ENCODE measurements at places on chromosomes 2 and 18.

- DNase-seq: no peak
Observed at GRCh38 chr18:54278615-54279014, 9.3 kb downstream of the POLI start.

DNA sequence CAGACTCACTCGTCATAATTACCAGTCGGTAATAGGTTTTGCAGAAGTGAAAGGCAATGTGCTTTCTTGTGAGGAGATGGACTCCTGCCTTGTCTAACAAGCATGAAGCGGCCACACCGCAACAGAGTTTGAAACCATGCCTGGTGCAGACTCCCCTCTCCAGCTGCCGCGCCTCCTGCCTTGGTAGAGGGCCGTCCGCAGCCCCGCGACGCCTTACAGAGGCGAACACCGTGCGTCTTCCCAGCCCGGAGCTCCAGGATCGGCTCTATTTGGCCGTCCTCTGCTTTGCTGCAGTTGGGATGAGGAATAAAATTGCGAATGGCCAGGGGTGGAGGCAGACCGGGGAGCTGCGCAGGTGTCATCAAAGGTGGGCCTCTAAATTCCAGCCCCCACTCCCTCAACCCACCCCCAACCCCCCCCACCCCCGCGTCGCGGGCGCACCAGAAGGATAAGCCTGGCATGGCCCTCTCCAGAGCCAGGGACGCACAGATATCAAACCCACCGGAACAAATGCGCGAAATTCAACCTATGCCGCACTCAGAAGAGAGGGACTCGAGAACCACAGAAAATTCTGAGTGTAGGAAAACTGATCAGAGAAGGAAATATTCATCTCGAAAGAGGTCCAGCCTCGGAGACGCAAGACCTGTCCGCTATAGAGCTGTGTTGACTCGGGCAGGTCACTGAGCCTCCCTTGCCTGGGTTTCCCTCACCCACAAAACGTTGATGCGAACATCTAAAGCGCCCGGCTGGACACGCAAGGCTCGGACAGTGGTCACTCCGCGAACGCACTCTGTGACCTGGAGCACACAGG is 1.1 kb downstream of the TRABD2A start:
- no peak for DNase-seq

DNA sequence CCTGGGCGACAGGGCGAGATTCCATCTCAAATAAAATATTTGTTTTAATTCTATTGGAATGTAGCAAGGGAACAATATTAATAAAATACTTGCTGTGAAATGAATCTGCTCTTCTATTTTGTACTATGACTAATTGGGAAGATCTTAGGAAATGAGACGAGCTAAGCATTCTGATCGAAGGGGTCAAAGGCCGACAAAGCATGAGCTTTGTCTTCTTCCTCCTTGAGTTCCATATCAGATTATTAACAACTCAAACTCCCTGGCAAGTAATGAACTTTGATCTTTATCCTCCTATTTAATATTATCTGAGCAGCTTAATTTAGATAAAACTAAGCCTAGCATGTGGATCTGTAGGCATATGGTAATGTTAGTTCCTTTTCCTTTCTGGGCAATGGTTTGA is 15.5 kb downstream of the GEMIN6 start:
- DNase-seq: no peak

- DNase-seq: no peak
Observed at GRCh38 chr2:192007581-192008228, 160.8 kb upstream of the CAVIN2 start.

- no peak for DNase-seq
Observed at GRCh38 chr2:8190279-8190678, 491.6 kb upstream of the ID2 start.

- DNase-seq: peak; percentile 73
Observed at GRCh38 chr2:158967731-158968395, 577 bp upstream of the TANC1 start.

GRCh38 chr2:159961037-159961436 is 101.4 kb downstream of the PLA2R1 start:
- no peak for DNase-seq

- no peak for DNase-seq
Observed at GRCh38 chr2:184685999-184686841, 87.9 kb downstream of the ZNF804A start.

DNA sequence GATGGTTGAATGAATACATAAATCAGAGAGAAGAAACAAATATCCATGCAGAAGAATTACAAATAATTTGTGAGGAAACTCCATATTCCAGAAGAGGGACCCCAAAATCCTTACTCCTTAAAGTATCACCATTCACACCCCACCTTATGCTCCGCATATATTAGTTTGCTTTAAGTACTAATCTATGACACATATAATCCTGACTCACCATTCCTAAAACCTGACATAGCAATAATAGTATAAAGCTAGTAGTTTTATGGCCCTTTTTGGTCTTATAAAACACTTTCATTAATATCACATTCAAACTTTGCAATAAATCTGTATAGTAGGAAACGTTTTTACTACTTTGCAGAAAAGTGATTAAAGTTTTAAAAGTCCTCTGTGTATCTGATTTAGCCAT is 719.0 kb upstream of the SLC39A10 start:
- DNase-seq: no peak

DNA sequence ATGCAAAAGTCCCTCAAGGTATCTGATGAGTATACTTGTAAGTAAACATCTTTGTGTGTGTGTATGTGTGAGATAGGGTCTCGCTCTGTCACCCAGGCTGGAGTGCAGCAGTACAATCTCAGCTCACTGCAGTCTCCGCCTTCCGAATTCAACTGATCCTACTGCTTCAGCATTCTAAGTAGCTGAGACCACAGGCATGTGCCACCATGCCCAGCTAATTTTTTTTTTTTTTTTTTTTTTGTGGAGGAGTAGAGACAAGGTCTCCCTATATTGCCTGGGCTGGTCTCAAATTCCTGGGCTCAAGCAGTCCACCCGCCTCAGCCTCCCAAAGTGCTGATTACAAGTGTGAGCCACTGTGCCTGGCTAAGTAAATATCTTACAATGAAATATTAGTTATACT is 23.2 kb downstream of the ADAM17 start:
- DNase-seq: no peak

DNA sequence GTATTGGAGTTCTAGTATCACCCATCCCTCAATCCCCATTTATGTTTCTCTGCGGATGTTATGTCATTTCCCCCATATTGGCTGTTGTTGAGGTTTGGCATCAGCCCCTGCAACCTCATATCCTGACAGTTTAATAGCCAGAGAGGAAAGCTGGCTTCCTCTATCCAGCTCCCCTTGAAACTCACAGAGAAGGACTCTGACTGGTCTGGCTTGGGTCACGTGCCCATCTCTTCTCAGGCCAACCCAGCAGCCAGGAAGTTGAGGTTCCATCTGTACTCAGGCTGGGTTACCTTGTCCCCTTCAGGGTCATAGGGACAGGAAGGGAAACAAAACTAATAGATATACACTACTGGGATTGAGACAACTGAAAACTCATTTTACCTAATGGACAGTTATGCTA is 148.0 kb upstream of the SLC14A2 start:
- no peak for DNase-seq
